ENCODE measurements at places on chromosomes 7 and 10.

- no peak for DNase-seq
These were observed 148.0 kb downstream of the TSPAN12 start for GRCh38 chr7:120709972-120710320.

DNA sequence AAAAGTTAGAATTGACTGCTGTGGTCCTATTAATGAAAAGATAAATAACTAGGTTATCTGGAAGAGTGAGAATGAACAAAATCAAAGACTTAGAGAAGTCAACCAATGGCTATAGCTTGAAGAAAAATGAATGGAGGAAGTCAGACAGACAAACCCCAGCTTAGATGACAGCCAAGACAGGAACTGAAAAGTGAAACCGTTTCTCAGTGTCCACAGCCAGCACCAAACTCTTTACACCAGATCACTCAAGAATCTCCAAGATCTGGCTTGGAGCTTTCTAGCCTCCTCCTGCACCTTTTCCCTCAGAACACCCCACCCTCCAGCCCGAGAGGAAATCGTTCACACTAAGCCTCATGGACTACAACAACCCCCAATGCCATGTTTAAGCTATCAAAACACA lies 167.0 kb downstream of the SFMBT2 start:
- no peak for DNase-seq

GRCh38 chr10:80924063-80924952 lies 386.6 kb downstream of the SH2D4B start:
- DNase-seq = no peak

DNA sequence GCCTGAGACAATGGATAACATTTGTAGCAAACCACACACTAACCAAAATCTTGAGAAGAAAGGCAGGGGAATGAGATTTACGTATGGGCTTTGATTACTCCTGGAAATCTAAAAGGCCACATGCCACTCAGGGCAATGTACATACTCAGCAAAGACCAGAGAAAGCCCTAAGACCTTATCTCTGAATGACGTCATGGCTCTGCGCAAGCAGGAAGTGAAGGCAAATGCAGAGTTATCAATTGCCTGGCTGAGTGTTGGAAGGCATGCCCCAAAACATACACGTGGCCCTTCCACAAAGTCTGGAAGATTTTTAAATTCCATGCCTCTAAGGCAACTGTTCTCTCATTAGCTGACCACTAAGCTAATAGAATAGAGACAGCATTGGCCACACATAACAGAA lies 90.9 kb upstream of the NRBF2 start:
- DNase-seq = no peak
